ENCODE measurements at places on chromosomes 12 and 14.

- DNase-seq: no peak
Measured at GRCh38 chr12:115411121-115411520, 727.1 kb upstream of the TBX3 start.

DNA sequence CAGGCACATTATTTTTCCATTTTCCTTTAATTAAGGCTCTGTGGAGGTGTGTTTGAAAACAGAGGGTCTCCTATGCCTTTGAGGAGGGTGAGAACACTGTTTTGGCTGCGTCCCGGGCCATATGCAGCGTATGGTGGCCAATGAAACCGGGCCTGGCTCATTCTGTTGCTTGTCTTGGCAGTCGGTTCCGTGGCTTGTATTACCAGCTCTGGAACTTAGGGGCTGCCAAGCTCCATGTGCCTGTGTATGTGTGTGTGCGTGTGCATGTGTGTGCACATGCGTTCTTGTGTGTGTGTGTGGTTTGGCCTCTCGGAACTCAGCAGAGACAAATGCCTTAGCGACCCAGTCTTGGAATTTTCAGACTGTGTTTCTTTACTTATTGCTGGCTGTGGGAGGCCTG lies 2.7 kb downstream of the JDP2 start:
- DNase-seq: no peak

DNA sequence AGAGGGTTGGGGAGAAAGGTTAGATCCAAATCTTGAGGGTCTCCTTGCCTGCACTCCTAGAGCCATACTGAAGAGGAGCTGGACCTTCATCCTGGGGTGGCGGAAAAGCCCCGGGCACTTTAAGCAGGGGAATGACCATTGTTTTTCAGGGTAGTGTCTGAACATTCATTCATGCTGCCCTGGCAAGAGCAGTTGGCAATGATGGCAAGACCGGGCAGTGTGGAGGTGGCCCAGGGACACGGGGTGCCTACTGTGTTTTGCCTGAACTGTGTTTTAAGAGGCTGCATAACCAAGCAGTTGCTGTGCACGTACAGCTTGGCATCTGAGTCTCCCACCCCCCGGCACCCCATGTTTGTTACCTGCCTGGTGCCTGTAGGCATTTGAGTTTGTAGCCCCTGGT lies 14.7 kb downstream of the TPCN1 start:
- DNase-seq: no peak

- DNase-seq: no peak
Measured at GRCh38 chr12:76623931-76624330, 64.4 kb upstream of the OSBPL8 start.

DNA sequence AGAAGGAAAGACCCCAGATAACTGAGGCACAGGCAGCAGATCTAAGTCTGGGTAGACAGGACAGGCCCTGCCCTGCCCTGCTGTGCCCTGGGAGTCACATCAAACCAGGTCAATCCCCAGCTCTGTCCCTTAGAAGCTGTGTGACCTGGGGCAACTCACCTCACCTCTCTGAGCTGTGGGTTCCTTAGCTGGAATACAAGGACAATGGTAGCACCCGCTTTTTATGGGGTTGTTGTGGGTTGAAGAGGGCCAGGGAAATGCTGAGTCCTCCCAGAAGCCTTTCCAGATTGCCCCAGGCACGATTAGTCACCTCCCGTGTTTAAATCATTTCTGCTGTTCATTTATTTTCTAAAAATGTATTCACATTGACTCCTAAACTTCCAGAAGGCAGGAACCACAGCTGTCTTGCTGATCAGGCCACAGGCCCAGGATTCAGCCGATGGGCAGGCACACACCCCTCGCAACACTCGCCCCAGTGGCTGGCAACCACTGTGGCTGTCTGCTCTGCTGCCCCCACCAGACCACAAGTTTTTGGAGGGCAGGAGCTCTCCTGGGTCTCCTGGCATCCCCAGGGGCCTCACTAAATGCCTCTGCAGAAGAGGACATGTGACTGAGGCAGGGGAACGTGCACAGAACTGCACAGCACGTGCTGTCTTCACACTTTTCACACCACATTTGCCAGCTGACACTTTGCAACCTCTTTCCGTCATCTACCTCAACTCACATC lies 3.0 kb downstream of the SELPLG start:
- peak; percentile 47 for DNase-seq

GRCh38 chr12:126353604-126354003 lies 1288.4 kb downstream of the AACS start:
- no peak for DNase-seq

DNA sequence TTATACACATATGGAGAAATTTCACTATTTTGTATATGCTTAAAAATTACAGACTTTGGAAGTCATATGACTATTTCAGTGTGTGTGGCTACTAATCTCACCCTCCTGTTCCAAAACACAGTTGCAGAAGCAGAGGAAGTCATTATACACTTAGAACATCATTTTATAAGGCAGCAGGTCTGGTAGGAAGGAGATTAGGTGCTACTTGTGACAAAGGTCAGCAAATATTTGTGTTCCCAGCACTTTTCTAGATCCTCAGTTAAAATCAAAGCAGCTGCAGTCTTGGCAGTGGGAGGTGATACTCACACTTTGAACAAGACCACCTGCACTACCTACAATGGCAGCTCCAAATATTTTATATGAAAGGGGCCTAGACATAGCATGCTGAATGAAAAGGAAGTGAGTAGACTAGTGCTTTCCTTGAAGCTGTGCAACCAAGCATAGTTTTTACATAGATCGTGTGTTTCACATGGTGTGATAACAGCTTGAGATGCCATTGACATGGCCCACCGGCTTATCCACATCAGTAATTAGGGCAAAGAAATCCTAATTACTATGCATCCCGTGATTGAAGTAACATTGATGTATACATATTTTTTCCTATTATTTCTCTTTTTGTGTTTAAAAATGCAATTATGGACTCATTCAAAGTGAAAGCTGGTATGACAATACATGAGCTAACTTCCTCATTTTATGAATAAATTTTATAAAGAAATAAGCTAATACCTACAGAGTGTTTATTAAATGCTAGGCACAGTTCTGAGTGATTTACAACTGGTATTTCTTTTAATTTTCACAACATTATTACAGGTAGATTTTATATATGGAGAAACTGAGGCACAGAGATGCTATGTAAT lies 5.3 kb downstream of the GYS2 start:
- no peak for DNase-seq

- no peak for DNase-seq
Measured at GRCh38 chr12:5017638-5018348, 25.9 kb upstream of the KCNA5 start.

- DNase-seq: no peak
Measured at GRCh38 chr12:57096099-57096572, 7.2 kb downstream of the NAB2 start.

- no peak for DNase-seq
Measured at GRCh38 chr12:129145381-129145780, 292.1 kb downstream of the GLT1D1 start.

GRCh38 chr14:79011091-79011919 lies 841.1 kb downstream of the NRXN3 start:
- DNase-seq: no peak

GRCh38 chr12:12502815-12503151 lies 59.9 kb downstream of the DUSP16 start:
- peak; percentile 19 for DNase-seq

DNA sequence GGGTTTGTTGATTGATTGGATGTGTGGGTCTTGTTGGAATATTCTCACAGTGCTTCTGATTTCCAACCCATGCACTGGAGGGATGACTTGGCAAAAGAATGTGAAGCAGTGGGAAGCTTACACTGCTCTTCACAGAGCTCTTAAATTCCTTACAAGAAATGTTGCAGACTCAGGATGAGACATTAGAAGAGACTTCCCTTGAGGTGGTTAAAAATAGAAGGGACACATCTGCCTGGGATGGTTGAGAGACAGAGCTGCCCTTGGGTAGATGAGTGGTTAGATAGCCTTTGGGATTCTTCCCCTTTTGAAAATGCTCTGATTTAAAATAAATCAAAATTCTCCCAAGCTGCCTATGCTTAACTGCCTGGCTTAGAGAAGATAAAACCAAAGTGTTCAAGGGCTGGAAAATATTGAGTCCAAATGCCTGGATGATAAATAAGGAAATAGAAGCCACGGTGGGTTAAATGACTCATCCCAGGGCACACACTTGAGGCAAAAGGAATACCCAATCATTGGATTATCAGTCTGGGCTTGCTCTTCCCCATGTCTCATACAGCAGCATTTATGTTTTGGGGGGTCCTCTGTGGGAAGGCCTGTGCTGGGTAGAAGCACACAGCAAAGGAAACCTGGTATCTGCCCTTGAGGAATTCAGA lies 264.3 kb downstream of the AKAP6 start:
- DNase-seq: no peak

DNA sequence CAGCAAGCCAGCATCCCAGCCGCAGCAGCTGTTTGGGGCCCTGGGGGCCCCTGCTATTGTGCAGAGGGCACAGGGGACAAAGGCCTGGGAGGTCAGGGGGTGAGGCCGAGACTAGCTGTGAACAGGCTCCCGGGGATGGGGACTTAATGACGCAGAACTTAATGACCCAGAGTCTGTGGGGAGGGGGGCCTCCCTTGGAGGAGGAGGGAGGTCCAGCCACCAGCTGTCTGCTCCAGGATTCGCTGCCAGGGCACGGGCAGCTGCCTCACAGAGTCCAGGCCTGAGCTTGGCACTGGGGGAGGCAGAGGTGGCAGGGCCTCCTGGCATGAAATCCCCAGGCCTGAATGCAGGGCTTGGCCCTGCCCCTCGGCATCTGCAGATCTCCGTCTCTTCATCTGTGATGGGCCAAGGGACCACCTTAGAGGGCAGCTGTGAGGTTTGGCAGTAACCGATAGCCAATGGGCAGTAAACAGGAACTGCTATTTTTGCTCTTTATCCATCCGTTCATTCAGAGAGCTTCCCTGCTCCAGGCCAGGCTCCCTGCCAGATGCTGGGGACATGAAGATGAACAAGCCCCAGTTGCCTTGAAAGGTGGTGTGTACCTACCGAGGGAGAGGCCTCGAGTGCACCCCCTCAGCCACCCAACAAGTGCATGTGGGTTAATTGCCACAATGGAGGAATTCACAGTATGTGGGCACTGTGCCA lies 6.7 kb downstream of the FAM222A start:
- no peak for DNase-seq

DNA sequence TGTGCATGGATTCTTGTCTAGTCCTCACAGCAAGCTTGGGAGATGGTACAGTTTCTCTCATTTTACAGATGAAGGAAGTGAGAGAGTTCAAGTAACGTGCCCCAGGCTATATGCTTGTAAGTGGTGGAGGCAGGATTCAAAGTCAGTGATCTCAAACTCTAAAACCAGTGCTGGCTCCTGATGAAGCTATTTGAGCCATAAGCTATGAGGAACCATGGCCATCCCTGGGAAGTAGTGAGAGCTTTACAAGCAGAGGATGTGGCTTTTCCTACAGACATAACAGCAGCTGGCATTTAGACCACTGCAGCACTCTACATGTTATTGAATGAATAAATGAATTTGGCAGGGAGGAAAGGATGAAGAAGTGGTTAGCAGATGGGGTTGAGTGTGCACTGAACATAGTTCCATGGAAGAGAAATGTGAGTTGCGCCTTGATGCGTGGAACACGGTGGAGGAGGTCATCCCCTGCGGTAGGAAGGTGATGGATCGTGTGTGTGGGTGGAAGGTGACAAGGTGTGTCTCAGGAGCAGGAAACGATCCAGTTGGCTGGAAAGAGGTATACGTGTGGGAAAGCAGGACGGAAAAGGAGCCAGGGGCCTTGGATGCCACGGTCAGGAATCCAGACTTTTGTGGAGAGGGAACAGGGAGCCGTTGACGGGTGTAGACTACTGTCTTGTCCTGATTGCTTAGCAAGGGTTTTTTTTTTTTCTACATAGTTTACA lies 65.2 kb downstream of the RFX4 start:
- DNase-seq: no peak

DNA sequence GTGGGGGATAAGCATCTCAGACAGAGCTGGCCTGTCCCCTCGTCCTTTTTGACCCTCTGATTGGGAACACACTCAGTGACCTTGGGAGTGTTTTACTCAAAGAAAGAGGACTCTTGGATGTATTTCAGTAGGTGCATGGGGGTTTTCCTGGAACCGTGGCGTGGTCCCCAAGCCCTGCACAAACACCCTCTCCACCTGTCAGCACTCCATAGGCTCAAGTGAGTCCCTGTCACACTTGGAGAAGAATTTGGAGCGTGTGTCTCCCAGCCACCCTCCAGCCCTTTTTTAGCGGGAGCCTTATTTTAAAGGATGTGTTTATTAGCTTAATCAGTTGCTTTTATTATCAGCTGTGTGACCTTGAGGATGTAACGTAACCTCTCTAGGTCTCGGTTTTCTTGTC lies 37.3 kb upstream of the TBX3 start:
- DNase-seq: no peak

DNA sequence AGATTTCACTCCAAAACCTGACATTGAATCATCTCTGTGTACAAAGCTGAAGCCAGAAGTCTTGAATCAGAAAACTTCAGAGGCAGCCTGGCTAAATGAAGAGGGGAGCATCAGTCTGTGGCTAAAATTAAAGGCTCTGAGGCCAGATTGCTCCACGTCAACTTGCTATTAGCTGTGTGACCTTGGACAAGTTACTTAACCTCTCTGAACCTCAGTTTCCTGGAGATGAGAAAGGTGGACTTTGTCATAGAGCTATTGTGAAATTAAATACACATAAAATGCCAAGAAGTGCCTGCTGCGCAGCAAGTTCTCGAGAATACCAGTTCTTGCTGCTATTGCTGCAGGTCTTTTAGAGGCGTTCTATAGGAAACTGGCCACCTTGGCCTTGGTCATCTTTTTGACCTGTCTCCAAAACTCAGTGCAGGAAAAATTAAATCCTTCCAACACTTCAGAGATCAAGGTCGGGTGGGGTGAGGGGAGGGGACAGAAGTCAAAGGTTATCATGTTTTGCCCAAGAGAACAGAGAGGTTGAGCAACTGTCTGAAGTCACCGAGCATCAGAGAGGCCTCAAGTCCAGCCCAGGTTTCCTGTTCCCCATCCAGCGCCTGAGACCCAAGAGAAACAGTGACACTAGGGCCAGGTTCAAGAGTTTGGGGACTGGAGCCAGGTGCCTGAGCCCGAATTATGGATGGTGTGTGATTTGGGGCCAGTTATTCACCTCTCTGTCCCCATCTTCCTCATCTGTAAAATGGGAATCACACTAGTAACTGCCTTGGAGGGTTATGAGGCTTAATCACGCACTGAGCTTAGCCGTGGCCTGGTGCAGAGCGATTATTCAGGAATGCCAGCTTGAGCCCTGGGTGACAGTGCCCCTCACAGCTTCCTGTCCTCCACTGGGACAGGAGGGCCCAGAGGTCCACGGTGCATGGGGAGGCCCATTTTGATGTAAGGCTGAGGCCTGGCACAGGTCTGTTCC lies 1.1 kb downstream of the SERPINA1 start:
- DNase-seq: no peak

DNA sequence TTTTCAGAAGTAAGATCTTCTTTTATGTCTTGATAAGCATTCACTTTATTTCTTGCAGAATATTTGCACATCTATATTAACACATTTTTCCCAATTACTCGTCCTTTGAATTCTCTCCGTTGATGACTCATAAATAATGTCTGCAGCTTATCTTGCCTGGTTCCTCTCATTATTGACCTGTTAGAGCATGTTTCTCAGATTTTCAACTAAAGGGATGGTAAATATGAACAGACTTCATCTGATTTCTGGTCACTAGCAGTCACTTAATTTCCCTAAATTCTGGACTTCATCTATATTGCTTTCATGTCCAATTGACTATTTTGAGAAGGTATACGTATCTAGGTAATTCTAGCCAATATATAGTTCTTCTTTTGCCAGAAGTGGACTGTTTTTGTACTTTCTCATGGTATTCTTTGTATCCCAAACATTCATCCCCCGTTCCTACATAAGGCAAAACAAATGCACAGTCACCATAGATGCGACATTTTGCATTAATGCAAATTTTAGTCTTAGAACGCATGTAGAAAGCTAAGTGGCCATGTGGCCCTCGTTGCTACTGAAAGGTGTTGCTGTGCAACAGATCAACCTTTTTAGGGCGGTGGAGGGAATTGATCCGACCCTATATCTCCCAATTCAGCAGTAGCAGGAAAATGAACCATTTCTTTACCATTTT lies 6.2 kb downstream of the PIK3C2G start:
- no peak for DNase-seq
